ENCODE measurements at places on chromosomes 7 and 10.

DNA sequence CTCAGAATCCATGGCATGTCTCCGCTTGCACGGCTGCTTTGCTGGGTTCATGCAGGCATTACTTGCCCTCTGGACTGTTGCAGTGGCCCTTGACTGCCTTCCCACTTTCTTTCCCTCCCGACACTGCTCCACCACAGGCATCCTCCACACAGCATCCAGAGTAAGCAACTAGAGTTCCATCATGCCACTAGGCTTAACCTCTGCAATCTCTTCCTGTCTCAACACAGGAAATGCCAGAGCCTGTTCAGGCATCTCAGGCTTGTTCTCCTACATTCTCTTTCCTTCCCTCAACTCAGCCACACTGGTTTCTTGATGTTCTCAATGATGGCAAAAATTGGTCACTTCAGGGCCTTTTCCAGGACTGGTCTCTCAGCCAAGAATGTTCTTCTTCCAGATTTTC, 284.5 kb upstream of the KLF6 start:
- no peak for DNase-seq

GRCh38 chr10:103395754-103396066, 565 bp downstream of the ATP5MK start:
- no peak for DNase-seq

- no peak for DNase-seq
These were observed 429.1 kb downstream of the KIF20B start for GRCh38 chr10:90130321-90131086.

GRCh38 chr7:23438171-23438570, 32.1 kb downstream of the IGF2BP3 start:
- DNase-seq, result no peak

DNA sequence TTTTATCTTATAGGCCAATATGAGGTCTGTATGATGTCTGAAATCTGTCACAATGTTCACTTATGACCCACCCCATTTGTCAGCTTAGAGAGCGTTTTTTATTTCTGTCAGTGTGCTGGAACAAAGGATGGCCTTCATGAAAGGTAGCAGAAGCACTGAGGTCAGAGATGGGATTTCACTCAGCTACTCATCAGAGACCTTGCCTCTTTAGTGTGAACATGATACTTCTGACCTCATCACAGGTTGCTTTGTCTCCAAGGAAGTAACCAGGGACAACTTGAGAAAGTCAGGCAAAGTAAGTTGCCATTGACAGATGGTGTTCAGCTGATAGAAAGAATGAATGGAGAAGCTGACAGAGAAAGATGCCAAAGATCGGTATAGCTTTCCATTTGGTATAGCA, 16.3 kb downstream of the YAE1 start:
- no peak for DNase-seq

DNA sequence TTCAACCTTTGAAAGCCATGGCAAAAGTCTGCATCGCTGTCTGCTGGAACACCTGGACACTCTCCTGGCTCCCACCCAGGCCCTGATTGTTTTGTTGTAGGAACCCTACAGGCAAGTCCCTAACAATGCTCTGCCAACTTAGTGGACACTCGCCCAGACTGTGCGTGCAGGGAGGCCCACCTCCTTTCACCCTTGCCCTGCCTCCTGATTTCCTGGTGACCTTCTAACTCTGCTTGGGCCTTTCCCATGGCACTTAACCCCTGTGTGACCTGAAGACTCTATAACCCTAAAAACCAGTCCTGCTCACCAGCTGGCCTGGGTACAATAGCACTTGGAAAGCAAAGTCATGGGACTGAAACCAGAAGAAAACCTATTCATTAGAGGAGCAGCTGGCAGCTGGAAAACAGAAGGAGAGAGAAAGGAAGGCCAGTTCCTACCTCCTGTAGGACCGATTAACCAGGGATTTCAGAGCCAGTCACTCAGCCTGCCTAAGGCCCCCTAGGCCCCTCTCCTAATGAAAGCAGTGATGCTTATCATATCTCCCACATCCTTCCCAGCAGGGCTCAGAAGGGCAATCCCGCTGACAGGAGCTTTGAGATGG, 82.7 kb upstream of the KMT2E start:
- DNase-seq, result no peak

DNA sequence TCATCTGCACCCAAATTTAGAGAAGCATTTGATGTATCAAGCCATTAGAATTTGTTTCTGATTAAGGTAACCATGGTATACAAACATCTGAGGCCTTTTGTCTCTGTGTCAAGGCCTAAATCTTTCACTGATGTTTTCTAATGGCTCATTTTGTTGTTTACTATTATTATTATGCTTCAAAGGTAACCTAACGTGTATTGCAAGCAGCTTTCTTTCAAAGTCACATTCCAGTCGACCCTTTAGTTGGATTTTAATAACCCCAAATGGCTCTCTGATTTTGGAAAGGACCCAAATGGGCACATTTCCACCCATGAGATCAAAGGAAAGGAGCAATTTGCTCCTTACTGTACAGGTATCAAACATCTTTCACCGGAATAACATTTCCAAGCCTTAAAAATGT, 46.7 kb upstream of the WNT16 start:
- no peak for DNase-seq

DNA sequence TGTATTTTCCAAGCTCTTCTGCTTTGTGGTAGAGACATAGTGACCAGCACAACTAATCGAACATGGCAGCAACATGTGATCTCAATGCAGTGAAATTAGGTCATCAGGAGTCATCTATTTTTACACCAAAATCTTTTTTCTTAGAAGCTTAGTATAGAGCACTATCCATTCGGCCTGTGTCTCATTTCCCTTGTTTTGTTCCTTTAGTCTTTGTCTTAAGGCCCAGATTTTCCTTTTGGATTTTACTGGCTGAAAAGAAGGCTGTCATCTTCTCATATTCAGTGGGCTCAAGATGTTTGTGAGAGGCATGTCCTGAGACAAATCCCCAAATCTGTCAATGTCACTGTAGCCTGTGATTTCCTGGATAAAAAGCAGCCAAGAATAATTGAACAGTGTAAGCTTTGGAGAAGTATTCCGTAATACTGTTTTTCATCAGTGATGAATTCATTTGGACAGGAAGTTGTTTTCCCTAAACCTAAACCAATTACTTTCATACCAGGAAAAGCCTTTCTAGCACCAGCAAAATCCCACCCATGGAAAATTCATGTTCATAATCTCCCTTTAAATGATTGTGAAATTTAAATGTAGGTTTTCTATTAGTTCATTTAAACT, 55.2 kb downstream of the MAGI2 start:
- no peak for DNase-seq

DNA sequence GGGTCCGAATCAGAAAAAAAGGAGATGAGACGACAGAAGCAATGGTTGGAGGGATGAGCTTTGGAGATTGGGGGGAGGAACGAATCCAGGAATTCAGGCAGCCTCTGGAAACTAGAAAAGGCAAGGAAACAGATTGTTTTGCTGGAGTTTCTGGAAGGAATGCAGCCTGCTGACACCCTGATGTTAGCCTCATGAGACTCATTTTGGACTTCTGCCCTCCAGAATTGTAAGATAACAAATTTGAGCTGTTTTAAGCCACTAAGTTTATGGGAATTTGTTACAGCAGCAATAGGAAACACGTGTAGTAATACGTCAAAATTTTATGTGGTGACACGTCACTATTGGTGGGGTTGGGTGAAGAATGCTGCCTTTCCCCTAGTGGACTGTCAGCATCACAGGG, 25.6 kb upstream of the NPS start:
- DNase-seq, result no peak

- DNase-seq, result no peak
These were observed 163.6 kb upstream of the PHYHIPL start for GRCh38 chr10:59012839-59013238.

GRCh38 chr7:154777023-154777422, 225.9 kb downstream of the PAXIP1 start:
- no peak for DNase-seq

DNA sequence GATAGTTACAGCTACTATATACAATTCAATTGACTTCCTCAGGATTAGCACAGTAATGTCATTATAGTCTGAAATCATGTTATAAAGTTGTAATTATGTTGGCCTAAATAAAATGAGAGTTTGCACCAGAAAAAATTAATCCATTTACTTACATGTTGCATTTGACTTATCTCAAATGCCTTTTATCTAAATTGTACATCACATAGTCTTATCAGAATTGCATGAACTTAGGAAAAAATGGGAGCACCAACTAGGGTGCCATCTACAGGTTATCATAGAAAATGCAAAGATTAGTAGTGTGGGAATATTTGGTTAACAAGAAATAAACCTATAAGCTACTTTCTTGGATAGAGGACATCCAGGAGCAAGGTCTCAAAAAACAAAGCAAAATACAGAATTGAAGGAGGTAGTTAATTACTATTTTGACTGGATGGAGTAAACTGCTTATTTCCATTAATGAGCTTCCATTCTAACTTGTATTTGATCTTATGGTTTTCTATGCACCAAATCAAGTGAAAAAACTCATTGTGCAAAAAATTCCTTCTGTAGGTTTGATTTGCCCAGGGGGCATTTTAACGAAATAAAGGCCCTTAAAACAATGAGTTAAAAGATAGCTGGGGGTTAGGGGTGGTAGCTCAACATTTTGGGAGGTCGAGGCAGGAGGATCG, 60.0 kb upstream of the ORC5 start:
- no peak for DNase-seq

- no peak for DNase-seq
These were observed 159.5 kb downstream of the DNAH11 start for GRCh38 chr7:21702303-21702702.
